ENCODE measurements at places on chromosomes 4 and X. TPM values are rescaled to one million over a fixed set of nuclear protein-coding genes. Genes with fewer than 3 reads are reported as not detected.

MAGEA2 gene
- not detected for total RNA-seq

GRCh38 chr4:14659286-14659685 is 343.0 kb upstream of the CPEB2 start:
- DNase-seq: no peak

HCCS gene
- 18.9 TPM for total RNA-seq

SOX3 gene
- total RNA-seq: not detected

DCAF8L1 gene
- not detected for total RNA-seq
